ENCODE measurements at places on chromosomes 4 and X. TPM values are rescaled to one million over a fixed set of nuclear protein-coding genes. Genes with fewer than 3 reads are reported as not detected.

DNA sequence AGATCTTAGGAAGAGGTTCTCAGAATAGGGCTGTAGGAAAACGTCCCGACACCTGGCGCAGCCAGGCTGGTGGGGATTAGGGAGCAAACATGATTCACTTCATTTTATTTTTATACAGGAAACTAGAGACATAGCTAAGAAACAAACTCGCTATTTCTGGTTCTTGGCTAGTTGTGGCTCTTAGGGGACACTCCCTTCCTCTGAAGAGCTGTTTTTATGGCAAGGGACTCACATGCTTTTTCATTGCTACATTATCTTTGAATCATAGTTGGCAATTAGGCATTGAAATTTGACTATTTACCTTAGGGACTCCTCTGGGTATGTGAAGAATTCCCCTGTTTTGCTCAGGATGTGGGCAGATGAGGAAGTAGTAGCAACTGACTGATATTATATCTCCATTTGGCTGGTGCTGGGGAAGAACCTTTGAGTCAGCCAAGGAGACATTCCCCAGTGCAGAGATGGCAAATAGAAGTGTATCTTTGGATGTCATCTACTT, 174.5 kb downstream of the SMIM20 start:
- DNase-seq, result peak; percentile 84

The POU3F4 gene
- not detected for total RNA-seq

- peak; percentile 48 for DNase-seq
Observed at GRCh38 chrX:140273921-140274320, 230.9 kb downstream of the SOX3 start.

DNA sequence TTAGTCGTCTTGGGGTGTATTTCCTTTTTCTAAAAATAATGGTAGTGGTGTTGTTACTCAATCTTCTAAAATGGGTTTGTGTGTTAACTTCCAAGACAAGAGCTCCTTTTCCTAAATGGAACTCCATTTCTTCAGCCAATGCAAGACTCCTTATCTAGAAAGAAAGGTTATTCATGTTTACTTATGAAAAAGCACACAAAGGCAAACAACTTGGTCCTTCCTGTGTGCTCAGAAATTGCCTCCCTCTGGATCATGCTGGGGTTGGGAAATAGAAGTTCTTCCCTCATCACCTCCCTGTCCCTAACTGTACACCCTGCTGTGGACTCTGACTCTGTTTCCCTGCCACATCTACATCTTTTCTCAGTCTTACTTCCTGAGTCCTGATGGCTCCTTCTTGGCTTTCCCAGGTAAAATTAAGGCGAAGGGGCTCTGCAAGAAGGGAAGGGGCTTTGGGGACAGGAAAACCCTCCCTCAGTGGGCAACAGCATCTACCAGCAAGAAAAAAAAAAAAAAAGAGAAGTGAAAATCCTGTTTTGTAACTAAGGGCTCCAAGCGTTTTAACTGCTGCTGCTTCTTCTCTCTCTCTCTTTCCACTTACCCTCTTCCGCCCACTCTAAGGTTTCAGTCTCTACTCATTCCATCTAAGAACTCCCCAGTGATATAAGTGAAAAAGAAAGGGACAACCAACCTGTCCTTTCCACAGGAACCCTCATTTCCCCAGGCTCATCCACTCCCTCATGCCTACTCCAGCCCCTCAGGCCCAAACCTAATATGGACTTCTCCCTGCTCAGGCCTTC, 19.8 kb upstream of the TASL start:
- DNase-seq, result no peak

GRCh38 chr4:154490234-154490582, 1.4 kb downstream of the DCHS2 start:
- no peak for DNase-seq

- DNase-seq, result no peak
Observed at GRCh38 chr4:151567056-151567455, 158.1 kb downstream of the FHIP1A start.

GRCh38 chr4:182825003-182825402, 92.2 kb downstream of the DCTD start:
- DNase-seq, result no peak

DNA sequence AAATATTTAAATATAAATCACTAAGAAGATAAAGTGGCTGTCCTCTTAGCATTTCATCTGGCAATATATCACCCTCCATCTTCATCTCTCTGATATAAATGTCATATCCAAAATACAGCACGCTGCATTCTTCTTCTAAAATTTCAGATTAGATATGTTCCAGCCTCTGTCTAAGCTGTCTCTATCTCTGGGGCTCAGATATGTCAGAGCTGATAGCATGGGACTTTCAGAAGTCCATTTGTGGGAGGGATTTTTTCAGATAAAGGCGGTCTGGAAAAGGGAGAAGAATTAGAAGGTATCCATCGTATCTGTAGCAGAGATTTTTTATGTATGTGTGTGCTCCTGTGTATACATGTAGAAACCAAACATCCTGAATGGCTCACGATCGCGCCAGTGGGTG, 25.0 kb upstream of the CD38 start:
- DNase-seq, result no peak

The MAB21L2 gene
- total RNA-seq, result 0.10 TPM

- DNase-seq, result no peak
Observed at GRCh38 chr4:41236508-41236907, 20.2 kb upstream of the UCHL1 start.

The SSX1 gene
- 2.0 TPM for total RNA-seq

DNA sequence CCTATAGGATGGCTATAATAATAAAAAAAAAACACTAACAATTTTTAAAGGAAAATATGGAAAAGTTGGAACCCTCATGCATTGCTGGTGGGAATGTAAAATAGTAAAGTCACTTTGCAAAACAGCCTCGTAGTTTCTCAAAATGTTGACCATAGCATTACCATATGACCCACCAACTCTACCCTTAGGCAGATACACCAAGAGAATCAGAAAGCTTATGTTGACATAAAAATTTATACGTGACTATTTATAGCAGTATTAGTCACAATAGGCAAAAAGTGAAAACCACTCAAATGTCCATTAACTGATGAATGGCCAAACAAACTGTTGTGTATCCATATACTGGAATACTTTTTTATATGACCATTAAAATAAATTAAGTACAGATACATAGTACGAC, 19.8 kb upstream of the FAM241A start:
- DNase-seq, result no peak

- DNase-seq, result no peak
Observed at GRCh38 chrX:123851079-123851478, 8.8 kb upstream of the XIAP start.

The LGI2 gene
- total RNA-seq, result not detected

All from RPMI7951 (cell line).